ENCODE measurements at places on chromosomes 5 and 9. TPM values are rescaled to one million over a fixed set of nuclear protein-coding genes. Genes with fewer than 3 reads are reported as not detected.

The HAND1 gene
- not detected for total RNA-seq

The SLC36A2 gene
- total RNA-seq, result under 0.01 TPM

The HCN1 gene
- total RNA-seq, result 4.2 TPM

The EHMT1 gene
- total RNA-seq, result 43.3 TPM

The IL3 gene
- not detected for total RNA-seq

The LSM11 gene
- 8.9 TPM for total RNA-seq

The TMEM171 gene
- total RNA-seq, result not detected

The ASS1 gene
- total RNA-seq, result 109 TPM

The FOXD1 gene
- 0.52 TPM for total RNA-seq

The CRAT gene
- total RNA-seq, result 27.1 TPM

The NXNL2 gene
- total RNA-seq, result 0.52 TPM

The OTULINL gene
- total RNA-seq, result 6.3 TPM

The TRIO gene
- 200 TPM for total RNA-seq

The ECPAS gene
- 162 TPM for total RNA-seq

The TMC1 gene
- total RNA-seq, result 0.52 TPM

The KCNMB1 gene
- under 0.01 TPM for total RNA-seq

The TMEFF1 gene
- total RNA-seq, result not detected

The BTF3 gene
- total RNA-seq, result 458 TPM

The ADRB2 gene
- 3.1 TPM for total RNA-seq

All from skeletal muscle tissue (tissue), 5 donors.